Skeletal muscle tissue (tissue), 5 donors: ENCODE measurements at places on chromosomes 11 and 22. TPM values are rescaled to one million over a fixed set of nuclear protein-coding genes. Genes with fewer than 3 reads are reported as not detected.

Gene APOL5
- total RNA-seq: 1.6 TPM

Gene TP53AIP1
- not detected for total RNA-seq

Gene OR51A4
- not detected for total RNA-seq

Gene EMID1
- total RNA-seq: 6.3 TPM

Gene THRSP
- total RNA-seq: 26.1 TPM

Gene CCDC87
- total RNA-seq: not detected

Gene OVCH2
- total RNA-seq: not detected

Gene FHIP1B
- total RNA-seq: 8.9 TPM

Gene CD248
- total RNA-seq: 19.3 TPM

Gene RASL10A
- total RNA-seq: under 0.01 TPM

Gene BTBD18
- total RNA-seq: not detected

Gene NPAS4
- under 0.01 TPM for total RNA-seq

Gene PEX26
- 5.2 TPM for total RNA-seq

Gene TMEM191C
- under 0.01 TPM for total RNA-seq

Gene BUD13
- total RNA-seq: 18.8 TPM
